ENCODE measurements at places on chromosomes 16 and 17. TPM values are rescaled to one million over a fixed set of nuclear protein-coding genes. Genes with fewer than 3 reads are reported as not detected.

The CDH1 gene
- total RNA-seq = 1.3 TPM

The SYNGR3 gene
- total RNA-seq = 20.8 TPM

The RHBDF2 gene
- total RNA-seq = 97.1 TPM

The EME1 gene
- 15.8 TPM for total RNA-seq

The SKAP1 gene
- 84.4 TPM for total RNA-seq

The BIRC5 gene
- total RNA-seq = 53.4 TPM

Measured in T-helper 1 cell treated with Interleukin-12 subunit alpha and Interleukin-12 subunit beta and Interleukin-4 antibody, amounts not matched to agents 30 ng/mL and 1 ng/mL, for 36 hours (primary cell).